Cardiac fibroblast (primary cell): ENCODE measurements at places on chromosomes 12 and 14.

DNA sequence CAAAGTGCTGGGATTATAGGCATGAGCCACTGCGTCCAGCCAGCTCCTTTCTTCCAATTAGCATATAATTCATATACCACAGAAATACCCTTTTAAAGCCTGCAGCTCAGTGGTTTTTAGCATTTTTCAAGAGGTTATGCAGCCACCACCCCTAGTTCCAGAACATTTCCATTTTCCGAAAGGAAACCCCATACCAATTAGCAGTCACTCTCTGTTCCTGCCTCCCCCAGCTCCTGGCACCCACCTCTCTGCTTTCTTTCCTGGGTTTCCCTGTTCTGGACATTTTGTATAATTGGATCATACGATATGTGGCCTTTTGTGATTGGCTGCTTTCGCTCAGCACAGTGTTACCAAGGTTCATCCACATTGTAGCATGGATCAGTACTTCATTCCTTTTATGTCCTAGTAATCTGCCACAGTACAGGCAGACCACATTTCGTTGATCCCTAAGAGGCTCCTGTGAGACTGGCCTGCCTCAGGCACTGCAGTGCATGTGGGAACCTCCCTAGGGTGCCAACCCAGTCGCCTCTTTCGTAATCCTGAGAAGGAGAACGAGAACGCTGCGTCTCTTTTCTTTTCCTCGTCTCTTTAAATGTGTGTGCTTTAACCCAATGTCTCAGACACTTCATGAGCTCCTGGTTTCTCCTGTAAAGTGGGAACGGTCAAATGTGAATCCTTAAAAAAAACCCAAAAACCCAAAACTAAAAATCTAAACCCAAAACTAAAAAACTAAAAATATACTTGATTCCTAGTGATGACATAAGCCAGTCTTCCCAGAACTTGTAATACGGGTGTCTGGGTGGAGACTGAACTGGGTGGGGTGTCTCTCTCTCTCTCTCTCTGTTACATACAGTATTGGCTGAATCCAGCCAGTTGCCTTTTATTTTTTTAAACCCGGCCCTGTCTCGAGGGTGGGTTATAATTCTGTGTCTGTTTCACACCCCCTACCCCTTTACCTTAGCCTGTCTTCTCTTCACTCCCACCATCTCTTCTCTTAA lies 14.7 kb downstream of the AACS start:
- peak; percentile 36 for DNase-seq

- no peak for DNase-seq
Measured at GRCh38 chr12:47409310-47409987, 296.4 kb downstream of the RPAP3 start.

DNA sequence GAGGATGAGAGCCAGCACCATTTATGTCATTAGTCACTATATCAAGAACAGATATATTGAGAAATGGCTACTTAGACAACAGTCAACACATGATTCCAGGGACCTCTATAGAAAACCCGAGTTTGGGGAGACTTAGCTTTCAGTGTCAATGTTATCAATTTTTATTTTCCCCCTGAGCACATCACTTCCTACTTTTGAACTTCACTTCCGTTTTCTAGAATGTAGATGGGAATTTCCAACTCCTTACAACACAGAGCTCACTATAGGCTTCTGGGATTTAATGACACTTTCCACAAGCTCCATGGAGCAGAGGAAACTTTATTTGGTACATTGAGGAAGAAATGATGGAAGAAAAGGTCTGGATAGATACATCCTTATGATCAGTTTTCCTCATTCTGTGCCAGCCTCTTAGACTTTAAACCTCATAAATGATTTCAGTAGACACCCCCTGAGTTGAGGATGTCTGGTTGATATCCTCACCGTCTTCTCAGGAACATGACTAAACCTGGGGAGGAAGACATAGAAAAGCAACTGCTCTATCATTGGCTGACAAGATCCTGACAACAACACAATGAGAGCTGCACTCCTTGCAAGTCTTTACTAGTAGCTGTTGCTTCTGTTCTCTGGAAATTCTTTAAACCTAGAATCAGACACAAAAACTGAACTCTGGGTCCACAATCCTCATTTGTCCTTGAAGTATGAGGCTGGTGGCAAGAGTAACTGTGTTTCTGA lies 449.4 kb upstream of the OR4E1 start:
- no peak for DNase-seq

- peak; percentile 87 for DNase-seq
Measured at GRCh38 chr12:75585330-75585729, 73.9 kb upstream of the KRR1 start.

DNA sequence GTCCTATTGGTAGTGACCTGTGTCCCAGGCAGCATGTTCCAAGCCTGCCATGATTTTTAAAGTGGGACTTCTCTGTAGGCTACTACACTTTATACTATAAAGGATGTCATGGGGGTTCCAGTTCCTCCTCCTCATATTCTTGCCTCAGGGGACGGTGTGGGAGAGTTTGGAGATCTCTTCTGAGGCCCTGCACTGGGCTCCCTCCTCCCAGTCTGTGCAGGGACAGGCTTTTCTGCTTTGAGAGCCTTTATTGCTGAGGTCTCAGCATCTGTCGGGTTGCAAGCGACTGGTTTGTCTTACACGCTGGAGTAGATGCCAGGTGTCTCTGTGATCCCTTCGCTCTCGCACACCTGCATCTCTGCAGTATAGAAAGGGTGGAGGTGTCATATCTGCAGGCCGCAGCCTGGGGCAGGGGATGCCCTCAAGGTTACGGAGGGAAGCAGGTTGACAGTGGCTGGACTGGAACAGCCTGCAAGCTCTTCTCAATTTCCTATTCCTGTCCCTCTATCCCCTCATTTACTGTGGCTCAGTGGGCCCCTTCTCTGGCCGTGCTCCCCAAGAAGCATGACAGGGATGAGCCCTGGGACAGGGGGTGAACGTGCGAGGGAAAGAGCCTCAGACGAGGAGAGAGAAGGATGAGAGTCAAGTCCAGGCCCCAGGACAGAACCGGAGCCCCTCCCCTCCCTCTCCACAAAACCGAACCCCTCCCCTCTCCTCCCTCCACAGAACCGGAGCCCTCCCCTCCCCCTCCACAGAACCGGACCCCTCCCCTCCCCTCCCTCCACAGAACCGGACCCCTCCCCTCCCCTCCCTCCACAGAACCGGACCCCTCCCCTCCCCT lies 51.3 kb downstream of the SLC6A12 start:
- no peak for DNase-seq

DNA sequence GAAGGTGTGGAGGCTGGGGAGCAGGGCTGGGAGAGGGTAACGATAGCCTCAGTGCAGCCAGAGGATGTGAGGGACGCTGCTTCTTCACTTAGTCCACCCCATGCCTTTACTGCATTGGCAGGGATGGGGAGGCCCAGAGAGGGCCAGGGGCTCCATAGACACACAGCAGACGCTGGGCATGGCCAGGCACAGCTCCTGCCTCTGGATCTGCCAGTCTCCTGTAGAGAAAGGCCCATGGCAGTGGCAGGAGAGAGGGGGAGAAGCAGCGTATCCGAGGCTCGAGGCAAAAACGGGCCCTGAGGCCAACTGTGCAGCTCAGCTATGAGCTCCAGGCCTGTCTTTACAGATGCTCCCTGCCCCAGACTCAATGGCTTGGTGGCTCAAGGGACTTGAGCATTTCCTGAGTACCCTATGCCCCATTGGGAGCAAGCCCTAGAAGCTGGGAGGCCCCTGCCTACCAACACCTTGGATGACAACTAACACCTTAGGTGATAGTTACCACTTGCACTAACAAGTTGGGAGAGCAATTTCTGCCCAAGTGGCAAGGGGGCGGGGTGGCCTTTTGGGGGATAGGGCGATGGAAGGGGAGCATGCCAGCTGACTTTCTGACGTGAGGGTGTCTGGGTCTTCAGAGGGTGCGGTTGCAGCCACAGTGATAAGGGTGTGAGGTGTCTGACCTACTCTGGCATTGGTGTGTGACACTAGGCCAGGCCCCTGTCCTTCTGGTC lies 5.0 kb upstream of the LBHD2 start:
- DNase-seq, result no peak

DNA sequence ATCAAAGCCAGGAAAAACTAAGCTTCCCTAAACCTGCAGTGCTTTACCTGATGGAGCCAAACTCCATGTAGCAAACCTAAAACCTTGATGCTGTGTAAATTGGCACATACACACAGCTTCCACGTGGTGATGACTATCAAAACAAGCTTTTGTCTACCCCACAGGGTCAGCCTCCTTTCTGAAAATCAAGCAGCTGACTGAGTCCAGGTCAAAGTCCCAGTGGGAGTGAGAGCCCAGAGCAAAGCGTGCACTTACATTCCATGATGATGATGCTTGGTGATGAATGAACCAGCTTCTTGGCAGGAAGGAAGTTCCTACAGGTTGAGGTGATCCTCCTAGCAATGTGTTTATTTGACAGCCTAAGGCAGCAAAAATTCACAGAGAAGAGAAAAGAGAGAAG lies 630.0 kb upstream of the TBX3 start:
- DNase-seq, result peak; percentile 90

- DNase-seq, result no peak
Measured at GRCh38 chr12:19242581-19242980, 113.0 kb downstream of the PLEKHA5 start.

DNA sequence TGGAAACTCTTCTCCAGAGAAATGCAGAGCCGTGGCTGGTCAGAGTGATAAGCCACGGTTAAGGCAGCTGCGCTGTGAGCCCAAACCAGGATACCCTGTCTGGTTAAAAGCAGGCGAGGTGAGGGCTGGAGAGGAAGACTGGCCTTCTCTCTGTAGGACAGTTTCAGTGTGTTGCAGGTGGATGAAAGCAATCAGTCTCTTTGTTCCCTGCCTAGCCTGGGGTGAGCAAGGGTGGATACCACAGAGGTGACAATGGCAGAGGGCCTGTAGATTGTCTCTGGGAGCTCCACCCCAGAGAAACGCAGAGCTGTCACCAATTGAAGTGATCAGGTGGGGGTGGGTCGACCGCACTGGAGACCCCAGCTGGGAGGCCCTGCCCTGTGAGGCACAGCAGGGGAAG lies 621.9 kb downstream of the LRFN5 start:
- DNase-seq, result no peak

- no peak for DNase-seq
Measured at GRCh38 chr14:67719866-67720265, 18.2 kb downstream of the RDH12 start.

DNA sequence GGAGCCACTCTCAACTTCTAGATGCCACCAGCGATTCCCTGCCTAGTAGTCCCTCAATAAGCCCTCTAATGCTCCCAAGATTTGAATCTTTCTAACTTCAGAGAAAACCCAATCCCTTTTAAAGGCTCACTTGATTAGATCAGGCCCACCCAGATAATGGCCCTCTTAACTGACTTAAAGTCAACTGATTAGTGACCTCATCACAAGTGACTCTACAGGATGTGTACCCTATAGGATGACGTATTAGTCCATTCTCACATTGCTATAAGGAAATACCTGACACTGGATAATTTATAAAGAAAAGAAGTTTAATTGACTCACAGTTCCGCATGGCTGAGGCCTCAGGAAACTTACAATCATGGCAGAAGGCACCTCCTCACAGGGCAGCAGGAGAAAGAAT lies 49.1 kb downstream of the ANKS1B start:
- no peak for DNase-seq

DNA sequence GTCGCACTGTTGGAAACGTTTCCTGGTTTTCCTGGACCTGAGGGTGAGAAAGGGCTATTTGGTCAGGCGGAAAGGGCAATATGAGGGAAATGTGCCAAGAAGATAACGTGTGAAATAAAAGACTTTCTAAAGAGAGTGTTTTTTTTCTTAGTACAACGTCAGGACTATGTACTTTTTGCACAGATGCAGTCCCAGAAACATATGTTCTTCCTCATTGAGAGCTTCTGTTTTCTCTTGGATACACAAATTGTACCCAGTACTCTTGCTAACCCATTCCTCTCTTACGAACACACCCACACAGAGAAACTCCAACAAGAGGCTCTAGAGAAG lies 669 bp upstream of the PKP2 start:
- DNase-seq, result peak; percentile 49

- peak; percentile 91 for DNase-seq
Measured at GRCh38 chr12:102172436-102172835, 25.2 kb downstream of the PMCH start.

DNA sequence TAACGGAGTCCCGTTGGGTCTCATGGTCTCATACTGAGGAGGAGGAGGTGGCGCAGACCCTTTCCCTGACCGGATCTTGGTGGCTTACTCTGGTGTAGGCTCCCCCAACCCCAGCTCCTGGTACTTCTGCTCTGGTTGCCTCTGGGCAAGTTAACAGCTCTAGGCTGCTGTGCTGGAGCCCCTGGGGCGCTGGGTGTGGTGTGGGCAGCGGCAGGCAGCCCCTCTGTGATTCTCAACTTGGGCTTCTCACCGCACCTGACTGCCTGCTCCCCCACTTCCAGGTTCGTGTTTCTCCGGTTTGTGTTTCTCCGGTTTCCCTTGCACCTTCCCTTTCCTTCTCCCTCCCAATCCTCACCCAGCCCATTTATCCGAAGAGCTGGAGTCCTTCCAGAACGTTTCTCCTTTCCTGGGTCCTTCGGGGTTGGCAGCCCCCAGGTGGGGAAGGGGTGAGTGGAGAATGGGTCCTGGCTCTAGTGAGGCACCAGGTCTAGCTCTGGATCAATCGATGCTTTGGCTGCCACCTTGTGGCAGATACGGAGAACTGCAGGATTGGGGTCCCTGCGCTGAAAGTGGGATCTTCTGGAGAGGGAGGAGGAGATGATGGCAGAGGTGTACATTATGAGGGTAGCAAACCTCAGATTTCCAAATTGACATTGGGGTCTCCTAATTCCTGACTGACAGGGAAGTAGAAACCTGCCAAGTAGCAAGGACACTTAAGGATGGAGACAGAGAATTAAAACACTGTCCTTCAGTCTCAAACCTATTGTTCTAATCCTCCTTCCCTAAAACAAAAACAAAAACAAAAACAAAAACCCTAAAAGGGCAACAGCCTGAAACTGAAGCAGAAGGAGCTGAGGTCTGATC lies 8.3 kb downstream of the CISTR start:
- peak; percentile 64 for DNase-seq
